ENCODE measurements at places on chromosomes 5 and 9. TPM values are rescaled to one million over a fixed set of nuclear protein-coding genes. Genes with fewer than 3 reads are reported as not detected.

Gene HACD4
- total RNA-seq = 2.8 TPM

GRCh38 chr5:28397502-28397941 lies 1359.1 kb upstream of the CDH9 start:
- DNase-seq = no peak

Gene LPCAT1
- 22.2 TPM for total RNA-seq

DNA sequence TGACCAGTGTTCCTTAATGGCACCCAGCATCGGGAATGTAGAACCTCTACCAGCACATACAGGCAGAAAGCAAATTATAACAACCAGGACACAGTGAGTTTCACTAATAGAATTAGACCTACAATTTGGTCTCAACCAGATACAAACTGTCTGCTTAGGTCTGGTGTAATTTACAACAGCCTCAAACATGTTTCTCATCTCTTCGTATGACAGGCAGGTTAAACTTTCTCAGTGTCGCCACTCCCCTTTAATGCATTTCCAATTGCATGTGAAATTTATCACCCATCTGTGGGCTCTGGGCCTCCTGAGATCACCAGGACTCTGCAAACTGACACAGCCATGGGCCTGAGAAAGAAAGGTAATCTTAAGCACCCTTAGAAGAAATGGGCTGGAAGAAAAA lies 218.7 kb downstream of the DCP2 start:
- no peak for DNase-seq

Gene AGXT2
- total RNA-seq = not detected

DNA sequence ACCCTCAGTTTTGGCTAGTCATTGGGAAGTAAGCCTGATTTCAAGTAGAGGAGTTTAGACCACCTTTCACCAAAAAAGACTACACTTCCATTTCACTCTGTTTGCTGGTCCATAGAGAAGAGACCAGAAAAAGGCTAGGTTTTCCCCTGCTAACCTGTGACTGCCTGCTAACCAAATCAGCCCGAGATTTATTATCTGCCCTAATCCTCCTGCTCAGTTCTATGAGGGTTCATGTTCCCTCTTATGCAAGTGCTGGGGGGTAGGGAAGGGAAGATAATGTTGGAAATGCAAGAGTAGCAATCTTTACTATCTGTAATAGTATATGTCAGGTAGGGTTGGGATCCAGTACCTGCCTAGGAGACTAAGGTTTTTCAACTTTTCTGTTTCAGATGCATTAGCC lies 51.6 kb upstream of the CCNG1 start:
- DNase-seq = no peak

Gene OTP
- total RNA-seq = not detected

All from IMR-90 (cell line).